ENCODE measurements at places on chromosomes 6 and 20.

- no peak for DNase-seq
These were observed 104.4 kb downstream of the SYNE1 start for GRCh38 chr6:152532556-152533422.

GRCh38 chr6:143126574-143126941 is 65.9 kb downstream of the AIG1 start:
- no peak for DNase-seq

DNA sequence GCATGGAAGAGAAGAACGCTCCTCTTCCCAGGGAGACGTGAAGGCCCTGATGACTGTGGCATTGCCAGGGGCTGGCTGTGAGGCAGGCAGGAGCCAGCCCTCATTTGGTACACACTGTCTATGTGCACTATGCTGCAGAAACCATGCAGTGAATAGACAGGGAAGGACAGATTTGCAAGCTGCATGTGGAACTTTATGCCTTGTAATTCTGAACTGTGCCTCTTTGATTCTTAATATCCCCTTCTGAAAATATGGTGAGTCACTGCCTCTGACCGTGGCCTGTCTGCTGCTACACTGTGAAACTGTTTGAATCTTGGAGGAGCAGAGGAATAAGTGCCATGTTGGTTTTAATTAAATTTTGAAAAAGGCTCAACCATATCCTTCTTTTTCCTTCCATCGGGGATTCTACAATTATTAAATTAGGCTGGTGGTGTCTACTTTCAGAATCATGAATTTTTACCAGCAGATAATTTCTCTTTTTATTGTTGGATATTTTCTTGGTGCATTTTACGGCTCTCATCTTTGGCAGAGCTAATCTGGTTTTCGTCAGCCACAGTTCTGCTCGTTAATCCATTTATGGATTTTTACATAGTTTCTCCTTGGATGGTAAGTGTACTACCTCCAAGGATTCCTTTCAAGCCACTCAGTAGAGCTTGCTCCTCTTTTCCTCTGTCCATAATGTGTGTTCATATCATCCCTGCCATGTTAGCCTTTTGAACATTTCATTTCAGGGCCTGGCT is 301.0 kb upstream of the SLC35B3 start:
- no peak for DNase-seq

DNA sequence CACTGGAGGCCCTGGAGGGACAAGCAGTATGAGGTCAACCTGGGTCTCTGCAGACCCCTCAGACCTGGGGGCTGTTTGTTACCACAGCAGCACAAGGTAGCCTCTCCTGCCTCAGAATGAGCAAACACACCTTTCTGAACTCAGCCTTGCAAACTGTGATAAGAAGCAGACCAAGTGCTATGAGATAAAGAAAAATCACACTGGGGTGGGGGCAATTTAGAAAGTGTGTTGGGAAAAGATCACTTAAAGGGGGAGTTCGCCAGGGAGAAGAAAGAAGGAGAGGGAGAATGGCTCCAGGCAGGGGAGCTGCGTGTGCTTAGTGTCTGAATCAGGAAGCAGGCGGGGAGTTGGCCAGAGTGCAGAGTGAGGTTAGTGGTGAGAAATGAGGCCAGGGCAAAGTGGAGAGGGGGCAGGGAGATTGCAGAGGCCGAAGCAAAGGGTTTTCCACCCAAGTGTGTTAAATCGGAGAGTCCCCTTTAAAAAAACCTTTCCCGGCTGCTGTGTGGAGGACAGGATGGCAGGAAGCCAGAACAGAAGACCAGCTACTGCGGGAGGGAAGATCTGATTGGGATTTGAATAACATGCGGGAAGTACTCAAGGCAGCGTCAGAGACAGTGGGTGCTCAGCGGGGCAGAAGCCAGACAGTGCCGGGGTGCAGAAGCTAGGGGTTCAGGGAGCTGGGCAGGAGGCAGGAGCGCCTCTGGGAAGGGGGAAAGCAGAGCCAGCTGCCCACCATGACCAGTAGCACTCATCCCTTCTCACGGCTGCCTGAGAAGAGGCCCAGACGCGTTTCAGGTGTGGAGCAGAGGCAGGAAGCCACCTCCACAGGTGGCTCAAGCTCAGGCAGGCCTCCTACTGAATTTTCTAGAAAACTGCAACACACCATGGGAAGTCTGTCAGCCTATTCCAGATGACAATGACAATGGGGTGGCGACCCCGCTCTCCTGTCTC is 9.0 kb downstream of the ADA start:
- DNase-seq: no peak

GRCh38 chr20:44967207-44967807 is 995 bp downstream of the STK4 start:
- no peak for DNase-seq

All from NCI-H1048 (cell line).